ENCODE measurements at places on chromosomes 1 and 21.

- no peak for DNase-seq
Measured at GRCh38 chr1:165342168-165342567, 14.3 kb downstream of the LMX1A start.

DNA sequence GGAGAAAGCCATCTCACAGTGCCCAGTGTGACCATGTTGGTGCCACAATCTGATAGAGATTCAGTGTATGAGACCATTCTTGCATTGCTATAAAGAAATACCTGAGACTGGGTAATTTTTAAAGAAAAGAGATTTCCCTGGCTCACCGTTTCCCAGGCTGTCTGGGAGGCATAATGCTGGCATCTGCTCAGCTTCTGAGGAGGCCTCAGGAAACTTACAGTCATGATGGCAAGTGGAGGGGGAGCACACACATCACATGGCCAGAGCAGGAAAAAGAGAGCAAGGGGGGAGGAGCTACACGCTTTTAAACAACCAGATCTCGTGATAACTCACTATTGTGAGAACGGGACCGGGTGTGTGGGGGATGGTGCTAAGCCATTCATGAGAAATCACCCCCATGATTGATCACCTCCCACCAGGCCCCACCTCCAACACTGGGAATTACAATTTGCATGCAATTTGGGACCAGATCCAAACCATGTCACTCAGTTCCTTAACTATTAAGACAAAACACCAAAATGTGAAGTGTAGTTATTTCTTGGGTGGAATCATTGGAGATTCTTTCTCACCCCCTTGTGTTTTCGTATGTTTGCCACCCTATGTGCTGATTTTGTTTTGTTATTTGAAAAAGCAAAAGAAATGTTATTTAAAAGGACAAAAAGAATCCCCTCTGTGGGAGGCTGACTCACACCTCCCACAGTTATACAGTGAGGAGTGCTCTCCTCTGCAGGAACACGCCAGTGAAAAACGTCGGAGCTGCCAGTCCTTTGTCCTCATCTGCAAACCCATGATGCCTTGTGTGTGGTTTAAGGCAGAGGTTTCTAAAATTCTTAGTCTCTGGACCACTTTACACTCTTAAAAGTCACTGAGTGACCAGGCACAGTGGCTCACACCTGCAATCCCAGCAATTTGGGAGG is 46.9 kb upstream of the IFNLR1 start:
- DNase-seq: no peak

DNA sequence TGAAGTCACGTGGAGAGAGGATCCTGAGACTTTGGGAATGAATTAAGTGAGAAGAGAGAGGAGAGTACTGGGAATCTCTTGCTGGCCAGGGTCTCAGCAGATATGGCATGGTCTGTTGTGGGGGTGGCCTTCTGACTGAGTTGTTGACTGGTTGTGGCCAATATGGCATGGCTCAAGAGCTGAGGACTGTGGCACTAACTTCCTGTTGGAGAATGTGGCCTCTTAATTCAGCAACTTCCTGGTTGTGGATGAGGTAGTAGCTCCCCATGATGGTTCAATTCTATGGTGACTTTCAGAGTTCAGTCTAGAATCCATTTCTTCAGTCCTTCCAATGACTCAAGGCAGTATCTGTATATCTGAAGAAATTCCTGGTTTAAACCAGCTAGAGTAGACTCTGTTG is 44.7 kb upstream of the PAXBP1 start:
- no peak for DNase-seq

GRCh38 chr1:119569095-119569494 is 62.1 kb downstream of the HSD3B1 start:
- no peak for DNase-seq

DNA sequence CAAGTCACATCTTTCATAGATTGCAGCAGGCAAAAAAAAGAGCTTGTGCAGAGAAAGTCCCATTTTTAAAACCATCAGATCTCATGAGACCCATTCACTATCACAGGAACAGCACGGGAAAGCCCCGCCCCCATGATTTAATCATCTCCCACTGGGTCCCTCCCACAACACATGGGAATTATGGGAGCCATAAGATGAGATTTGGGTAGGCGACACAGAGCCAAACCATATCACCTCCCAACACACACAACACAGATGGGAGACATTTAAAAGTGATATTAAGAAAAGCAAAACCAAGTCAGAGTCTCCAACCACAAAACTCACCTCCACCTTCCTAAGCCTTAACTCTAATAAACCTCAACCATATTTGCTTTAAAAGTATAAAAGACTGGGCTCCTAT is 61.5 kb upstream of the TIAM1 start:
- DNase-seq: no peak

- DNase-seq: no peak
Measured at GRCh38 chr1:60540141-60540540, 466.6 kb upstream of the C1orf87 start.

DNA sequence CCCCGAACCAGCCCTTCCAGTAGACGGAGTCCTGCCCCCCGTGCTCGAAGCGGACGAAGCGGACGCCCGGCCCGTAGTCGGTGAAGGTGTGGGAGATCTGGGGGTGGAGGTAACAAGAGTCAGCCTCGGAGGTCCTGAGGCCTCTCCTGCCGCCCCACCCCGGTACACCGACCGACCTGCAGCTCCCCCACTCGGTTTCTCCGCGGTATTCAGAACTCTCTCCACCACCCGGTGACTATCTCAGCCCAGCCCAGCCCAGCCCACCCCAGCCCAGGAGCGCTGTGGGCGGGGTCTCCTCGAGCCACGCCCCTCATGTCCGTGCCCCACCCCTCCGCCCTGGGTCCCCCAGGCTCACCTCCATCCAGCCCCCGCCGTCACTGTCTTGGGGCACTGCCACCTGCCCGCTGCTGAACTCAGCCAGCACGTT is 5.5 kb downstream of the FBXO2 start:
- DNase-seq: peak; percentile 24

DNA sequence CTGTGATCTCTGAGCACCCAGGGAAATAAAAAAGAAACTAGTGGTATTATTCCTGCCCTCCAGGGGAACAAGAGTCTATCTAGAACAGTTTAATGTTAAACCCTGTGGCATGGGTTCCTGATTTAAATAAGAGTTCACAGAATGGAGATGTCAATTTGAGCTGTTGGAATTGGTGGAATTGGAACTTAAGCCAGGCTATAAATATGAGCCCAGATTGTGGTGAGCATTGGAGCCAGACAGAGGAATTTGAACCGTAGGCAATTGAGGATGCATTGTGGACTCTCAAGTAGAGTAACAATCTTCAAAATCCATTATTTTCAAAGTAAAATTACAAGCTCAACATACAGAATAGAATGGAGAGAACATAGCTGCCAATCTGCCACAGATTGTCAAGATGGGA is 98.2 kb downstream of the NEK7 start:
- DNase-seq: no peak

DNA sequence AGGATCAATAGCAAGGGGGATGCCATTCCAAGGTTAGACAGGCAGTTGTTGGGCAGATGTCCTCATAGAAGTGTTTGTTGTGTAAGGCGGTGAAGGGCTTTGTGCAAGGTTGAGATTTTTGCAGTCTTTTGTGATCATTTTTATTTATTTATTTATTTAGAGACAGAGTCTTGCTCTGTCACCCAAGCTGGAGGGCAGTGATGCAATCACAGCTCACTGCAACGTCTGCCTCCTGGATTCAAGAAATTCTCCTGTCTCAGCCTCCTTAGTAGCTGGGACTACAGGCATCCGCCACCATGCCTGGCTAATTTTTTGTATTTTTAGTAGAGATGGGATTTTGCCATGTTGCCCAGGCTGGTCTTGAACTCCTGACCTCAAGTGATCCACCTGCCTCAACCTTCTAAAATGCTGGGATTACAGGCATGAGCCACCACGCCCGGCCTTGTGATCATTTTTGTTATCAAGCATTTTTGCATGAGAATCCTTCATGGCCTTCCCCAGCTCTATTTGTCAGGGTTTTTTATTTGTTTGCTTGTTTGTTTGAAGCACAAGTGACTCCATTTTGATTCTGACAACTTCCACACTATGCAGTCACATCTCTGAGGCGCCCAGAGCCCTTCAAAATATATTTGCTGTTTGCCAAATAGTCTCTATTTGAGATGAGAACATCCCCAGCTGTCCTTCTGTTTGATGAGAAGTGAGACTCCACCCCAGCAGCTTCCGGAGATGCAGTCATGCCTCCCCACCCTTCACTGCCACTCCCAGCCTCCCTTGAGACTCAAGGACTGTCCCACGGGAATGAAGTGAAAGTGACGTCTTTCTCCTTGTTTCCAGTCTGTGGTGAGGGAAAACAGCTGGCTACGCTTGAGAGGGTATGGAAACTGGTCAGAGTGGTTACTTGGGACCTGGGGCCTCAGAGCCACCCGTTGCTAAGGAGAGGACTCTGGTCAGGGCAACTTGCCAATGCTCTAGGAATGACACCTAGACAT is 38.0 kb downstream of the TMEM50B start:
- no peak for DNase-seq

DNA sequence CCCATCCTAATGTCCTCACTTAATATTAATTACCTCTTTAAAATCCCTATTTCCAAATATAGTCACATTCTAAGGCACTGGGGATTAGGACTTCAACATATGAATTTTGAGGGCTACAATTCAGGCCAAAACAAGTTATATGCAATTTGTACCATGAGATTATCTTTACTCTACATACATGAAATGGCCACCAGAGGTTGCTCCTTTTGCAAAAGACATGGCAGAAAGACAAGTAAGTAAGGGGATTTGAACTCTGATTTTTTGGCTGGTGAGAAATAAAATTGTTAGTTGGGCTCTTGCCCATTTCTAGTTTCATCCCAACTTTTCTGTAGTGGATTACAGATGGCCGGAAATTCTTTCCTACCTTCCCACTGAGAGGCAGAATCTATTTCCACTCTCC is 4.8 kb upstream of the ALG6 start:
- DNase-seq: no peak

DNA sequence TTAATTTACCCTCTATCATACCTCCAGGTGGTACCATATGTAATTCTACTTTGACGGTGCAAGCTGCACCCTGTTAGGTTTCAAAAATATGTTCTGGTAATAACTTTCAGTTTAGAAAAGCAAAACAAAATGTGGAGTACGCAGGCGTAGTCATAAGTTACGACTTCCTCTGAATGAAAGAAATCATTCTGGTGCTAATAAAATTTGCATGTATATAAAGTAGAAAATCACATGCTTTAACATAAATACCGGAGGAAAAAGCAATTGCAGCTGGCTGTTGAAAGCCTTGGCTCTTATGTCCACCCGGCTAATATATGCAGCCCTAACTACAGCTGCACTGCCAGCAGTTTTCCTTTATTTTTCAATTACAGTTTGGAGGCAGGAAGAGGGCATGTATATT is 65.2 kb upstream of the TMPRSS15 start:
- no peak for DNase-seq

GRCh38 chr1:220224033-220224432 is 48.2 kb downstream of the RAB3GAP2 start:
- no peak for DNase-seq

DNA sequence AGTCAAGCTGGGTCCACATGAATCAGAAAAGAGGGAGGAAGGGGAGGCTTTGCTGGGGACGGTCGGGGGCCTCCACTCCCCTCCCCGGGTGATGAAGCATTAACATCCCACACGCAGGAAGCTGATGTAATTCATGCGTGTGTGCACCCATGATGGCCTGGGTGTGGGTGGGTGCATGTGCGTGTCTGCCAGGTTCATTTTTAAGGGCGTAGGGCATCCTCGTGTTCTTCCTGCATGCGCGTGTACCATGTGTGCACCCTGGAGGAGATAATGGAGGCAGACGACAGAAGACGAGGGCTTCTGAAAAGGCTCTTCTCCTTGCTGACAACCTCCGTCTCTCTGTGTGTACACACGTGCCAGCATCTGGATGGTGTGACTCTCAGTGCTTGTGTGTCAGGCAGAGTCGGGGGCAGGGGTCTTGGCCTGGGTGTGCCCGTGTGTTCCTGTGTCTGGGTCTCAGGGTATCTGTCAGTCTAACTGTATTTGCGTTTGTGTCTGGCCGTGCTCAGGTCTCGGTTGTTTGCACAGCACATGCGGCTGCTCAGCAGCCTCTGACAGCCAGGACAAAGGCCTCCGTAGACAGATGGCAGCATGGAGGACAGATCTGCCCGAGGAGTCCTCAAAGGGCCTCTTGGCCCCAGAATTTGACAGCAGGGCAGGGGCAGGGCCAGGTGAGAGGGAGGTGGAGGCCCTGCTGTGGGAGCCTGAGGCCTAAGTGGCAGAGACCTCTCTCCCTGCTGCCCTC is 2.4 kb downstream of the RAP1GAP start:
- no peak for DNase-seq

DNA sequence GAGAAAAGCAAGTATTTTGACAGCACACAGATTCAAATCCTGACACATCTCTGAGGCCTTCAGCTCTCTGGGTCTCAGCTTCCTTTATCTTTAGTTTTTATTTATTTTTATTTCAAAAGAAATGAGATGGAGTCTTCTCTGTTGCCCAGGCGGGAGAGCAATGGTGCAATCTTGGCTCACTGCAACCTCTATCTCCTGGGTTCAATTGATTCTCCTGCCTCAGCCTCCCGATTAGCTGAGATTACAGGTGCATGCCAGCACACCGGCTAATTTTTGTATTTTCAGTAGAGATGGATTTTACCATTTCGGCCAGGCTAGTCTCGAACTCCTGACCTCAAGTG is 19.1 kb upstream of the ATP2B4 start:
- no peak for DNase-seq

GRCh38 chr21:36204980-36205379 is 48.4 kb downstream of the DOP1B start:
- no peak for DNase-seq

- DNase-seq: no peak
Measured at GRCh38 chr1:236159704-236160539, 17.6 kb downstream of the GPR137B start.

GRCh38 chr1:37650173-37650572 is 15.5 kb upstream of the RSPO1 start:
- no peak for DNase-seq

DNA sequence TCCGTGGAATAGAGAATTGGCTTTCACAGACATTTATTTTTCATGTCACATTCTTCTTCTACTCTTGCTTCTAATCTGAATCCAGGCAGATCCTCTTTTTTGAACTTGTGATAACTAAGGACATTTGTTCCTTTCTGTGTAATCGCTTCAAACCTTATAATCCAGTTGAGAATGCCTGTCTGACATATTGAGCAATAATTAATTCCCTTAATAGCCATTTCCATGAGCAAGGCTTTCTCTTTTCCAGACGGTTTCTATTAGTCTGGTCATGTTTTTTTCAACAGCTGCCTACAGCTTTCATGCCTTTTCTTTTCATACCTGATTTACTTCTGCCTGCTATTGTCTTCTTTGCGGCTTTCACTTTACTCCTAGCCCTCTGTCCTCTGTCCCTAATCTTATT is 163.4 kb downstream of the CYYR1 start:
- no peak for DNase-seq

DNA sequence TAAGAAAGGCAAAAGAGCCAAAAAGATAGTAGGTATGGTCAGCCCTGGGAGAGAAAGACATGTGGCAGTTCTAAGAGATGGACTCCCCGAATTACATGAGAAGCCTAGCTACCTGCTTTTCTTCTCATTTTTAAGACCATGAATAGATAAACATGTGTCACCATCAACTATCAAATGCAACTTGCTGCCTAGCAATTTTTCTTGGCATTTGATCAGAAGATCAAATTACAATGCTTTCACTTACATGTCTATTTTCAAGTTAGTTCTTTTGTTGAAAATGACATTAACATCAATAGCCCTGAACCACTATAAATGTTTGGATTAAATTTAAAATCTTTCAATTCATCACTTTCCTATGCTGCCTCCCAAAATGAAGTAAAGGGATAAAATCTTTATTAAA is 212.3 kb downstream of the HHIPL2 start:
- DNase-seq: no peak

Data from effector CD4-positive, alpha-beta T cell (primary cell).